Astrocyte (in vitro differentiated cells and primary cell): ENCODE measurements at places on chromosomes 12 and 14.
A peak's percentile ranks its signal among the peaks of the same experiment; 100 is the strongest.

GRCh38 chr14:42944284-42944683 is 1337.6 kb downstream of the LRFN5 start:
- DNase-seq = peak; percentile 41

GRCh38 chr12:89228491-89228890 is 123.8 kb downstream of the DUSP6 start:
- no peak for DNase-seq

- no peak for DNase-seq
Observed at GRCh38 chr14:86050072-86050683, 520.2 kb downstream of the FLRT2 start.

DNA sequence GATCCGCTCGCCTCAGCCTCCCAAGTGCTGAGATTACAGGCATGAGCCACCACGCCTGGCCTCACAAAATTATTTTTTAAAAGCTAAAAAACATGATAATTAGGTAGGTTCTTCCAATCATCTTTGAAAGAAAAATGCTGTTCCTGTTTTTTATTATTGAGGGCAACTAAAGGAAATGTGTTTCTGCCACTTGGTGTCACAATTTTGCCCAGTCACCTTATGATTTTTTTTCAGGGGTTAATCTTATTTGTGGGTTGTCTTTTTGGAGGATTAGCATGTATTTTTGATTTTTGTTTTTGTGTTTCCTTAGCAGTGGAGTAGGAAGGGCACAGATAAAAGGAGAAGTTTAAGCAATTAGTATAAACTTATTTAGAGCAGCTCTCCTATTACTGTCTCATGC is 79.8 kb downstream of the PRORP start:
- DNase-seq = no peak

GRCh38 chr12:113200021-113200797 is 14.7 kb downstream of the RITA1 start:
- no peak for DNase-seq

GRCh38 chr12:131362291-131363211 is 348.3 kb upstream of the SFSWAP start:
- DNase-seq = no peak

DNA sequence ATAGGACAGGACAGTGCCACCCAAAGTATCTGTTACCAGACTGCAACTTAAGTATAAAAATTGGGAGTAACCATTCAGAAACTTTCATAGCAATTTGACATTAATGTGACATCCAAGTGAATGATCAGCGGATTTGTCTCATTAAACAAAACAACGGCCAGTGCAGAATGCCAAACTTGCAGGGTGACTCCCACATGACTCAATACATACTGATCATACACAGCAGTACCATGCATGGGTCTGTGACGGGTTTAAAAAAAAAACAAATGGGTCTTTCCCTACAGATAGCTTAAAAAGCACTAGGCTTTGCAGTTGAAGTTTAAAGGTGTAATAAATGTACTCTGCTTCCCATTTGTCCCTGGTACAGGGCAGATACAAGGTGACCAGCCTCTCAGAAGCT is 116.6 kb downstream of the SLC35F4 start:
- DNase-seq = peak; percentile 51

DNA sequence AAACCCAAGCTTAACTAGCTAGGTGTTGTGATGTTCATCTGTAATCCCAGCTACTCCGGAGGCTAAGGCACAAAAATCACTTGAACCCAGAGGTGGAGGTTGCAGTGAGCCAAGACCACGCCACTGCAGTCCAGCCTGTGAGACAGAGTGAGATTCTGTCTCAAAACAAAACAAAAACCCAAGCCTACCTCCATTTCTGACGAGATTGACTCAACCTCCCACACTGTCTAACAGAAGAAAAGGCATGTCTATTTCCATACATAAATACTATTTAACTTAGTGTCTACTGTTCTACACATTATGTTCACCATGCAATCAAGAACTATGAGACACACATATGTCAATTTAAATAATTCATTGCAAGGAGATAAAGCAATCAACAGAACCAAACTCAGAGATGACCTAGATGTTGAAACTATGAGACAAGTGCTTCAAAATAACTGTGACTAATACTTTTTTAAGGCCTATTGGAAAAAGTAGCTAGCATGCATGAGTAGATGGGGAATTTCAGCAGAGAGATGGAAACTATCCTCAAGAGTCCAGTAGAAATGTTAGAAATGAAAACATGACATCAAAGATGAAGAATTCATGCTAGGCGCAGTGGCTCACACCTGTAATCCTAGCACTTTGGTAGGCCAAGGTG is 75.9 kb upstream of the DHRS4 start:
- DNase-seq = no peak

GRCh38 chr12:59077575-59078426 is 157.5 kb upstream of the LRIG3 start:
- no peak for DNase-seq

DNA sequence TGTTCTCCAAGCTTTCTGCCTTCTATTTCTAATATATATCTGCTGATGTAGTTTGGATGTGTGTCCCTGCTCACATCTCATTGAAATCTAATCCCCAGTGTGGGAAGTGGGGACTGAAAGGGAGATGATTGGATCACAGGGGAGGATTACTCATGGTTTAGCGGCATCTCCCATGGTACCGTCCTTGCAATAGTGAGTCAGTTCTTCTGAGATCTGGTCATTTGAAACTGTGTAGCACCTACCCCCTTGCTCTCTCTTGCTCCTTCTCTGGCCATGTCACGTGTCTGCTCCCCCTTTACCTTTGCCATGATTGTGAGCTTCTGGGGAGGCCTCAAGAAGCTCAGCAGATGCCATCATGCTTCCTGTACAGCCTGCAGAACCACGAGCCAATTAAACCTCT is 26.2 kb upstream of the ALX1 start:
- DNase-seq = no peak

DNA sequence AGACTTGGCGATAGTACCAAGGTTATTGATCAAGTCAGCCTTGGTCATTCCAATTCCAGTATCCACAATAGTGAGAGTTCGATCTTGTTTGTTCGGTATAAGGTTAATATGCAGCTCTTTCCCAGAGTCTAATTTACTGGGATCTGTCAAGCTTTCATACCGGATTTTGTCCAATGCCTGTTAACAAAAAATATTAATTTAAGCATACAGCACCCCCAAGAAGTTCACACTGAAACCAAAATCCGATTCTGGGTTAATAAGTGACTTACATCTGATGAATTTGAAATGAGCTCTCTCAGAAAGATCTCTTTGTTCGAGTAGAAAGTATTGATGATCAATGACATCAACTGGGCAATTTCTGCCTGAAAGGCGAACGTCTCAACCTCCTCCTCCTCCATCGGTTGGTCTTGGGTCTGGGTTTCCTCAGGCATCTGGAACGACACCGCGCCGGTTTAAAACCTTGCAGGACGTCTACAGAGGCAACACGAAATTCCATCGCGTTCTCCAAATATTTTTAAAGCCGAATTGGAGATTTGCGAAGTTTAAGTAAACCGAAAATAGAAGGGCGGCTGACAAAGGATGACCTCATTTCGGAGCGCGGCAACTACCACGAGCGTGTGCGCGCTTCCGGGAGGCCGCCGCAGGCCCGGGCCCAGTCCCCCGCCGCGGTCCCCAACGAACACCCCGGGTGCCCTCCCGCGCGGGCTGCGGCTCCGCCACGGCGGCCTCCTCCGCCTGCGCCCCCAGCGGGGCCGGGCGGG is 716 bp downstream of the HSP90AA1 start:
- peak; percentile 52 for DNase-seq

GRCh38 chr12:25296381-25296780 is 45.7 kb upstream of the KRAS start:
- no peak for DNase-seq

- peak; percentile 15 for DNase-seq
Observed at GRCh38 chr12:663293-663871, at the start of gene NINJ2. Gene NINJ2 (minus strand): TSS chr12:663445. CDS start chr12:663360, 85 bp downstream.

GRCh38 chr12:113465808-113466453 is 5.7 kb downstream of the LHX5 start:
- no peak for DNase-seq

DNA sequence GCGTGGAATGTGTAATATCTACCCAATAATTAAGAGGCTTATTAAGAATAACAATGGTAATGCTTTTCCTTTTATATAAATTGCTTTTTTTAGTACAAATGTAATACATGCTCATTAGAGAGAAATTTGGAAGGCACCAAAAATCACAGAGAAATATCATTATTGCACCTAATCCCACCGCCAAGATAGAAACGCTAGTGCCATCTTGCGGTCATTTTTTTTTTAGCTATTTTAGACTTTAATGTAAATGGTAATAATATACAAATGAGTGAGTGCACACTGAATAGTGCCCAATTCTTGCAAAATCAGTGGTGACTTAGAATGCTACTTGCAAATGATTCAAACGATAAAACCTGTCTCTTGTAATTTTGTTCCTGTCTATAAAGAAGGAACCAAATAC is 576.8 kb upstream of the TMEM132C start:
- no peak for DNase-seq

DNA sequence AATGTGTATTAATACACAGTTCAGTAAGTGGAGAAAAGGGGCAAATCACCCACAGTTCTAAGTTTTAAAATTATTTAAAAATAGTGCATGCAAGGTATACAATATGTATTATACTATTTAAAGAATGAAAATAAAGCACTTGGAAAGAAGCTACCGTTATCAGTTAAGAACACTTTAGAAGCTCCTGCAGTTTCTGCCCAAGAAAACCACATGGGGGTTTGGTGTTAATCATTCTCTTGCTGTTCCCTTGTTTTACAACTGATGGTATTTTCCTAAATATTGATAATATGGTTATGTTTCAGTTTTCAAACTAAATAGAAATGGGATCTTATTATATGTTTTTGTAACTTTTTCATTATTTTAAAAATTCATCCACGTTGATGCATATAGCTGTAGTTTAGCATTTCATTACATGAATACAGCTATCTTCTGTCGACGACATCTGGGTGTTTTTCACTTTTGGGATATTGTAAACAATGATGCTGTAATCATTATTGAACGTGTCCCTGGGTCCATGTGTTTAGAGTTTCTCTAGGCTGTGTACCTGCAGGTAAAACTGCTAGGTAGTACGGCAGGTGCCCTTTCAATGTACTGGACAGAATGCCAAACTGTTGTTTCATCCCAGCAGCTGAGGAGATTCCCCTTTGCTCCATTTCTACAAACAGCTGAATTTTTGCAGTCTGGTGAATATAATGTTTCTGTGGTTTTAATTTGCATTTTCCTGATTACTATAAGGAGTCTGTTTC is 64.1 kb downstream of the APPL2 start:
- DNase-seq = no peak

DNA sequence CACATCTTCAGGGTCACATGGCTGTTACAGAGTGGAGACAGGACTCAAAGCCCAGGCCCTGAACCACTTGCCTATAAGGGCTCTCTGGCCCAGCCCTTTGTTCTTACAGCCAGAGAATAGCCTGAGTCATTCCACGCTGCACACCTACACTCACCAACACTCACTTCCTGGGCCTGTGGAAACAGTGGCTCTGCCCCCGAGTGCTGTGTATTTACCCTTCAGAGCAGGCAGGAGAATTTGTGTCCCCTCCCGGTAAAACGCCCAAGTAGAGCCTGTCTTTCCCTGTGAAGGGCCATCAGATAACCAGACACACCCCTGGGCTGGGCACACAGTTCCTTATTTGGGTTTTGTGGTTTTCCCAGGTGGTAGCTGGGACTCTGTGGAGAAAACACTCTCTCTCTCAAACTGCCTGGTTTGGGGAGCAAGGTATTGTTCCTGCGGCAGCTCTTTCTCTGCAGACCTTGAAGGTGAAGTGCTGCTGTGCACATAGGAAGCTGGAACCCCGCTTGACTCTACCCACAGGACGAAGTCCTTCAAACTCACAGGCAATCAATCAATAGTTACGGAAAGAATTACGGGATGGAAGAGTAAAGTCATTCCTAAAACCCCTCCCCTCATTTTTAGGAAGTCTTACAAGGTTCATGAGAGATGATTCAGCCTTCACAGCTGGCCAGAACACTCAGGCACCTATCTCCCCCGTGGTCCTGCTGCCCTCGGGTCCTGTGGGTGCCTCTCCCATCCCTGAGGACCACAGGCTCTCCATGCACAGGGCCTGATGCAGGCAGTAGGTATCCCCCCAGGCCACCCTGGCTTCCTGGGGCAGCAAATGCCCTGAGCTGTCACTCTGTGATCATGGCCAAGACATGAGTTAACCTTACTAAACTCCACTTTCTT is 20.3 kb downstream of the FIGNL2 start:
- DNase-seq = peak; percentile 81

- DNase-seq = no peak
Observed at GRCh38 chr12:94706250-94706661, 55.9 kb upstream of the TMCC3 start.

DNA sequence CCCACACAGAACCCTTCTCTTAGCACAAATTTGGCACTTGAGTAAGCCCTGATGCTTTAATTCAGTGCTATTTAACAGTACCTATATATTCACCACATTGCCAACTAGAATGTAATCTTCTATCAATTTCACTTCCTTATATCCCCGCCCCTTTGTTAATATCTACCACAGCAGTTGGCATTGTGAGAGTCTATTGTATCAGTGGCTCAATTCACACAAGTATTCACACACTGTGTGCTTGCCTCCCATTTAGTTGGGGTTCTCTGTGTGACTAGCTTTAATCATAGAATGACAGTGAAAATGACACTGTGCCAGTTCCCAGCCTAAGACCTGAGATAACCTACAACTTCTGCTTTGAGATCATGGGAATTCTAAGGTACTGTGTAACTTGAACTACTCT is 103.1 kb downstream of the SEC23A start:
- DNase-seq = no peak

- DNase-seq = no peak
Observed at GRCh38 chr14:90995785-90996184, 64.7 kb downstream of the RPS6KA5 start.

- DNase-seq = no peak
Observed at GRCh38 chr12:14362352-14362751, 3.1 kb upstream of the ATF7IP start.

- no peak for DNase-seq
Observed at GRCh38 chr14:97290065-97290464, 492.9 kb downstream of the VRK1 start.

GRCh38 chr12:17609153-17609552 is 480.8 kb downstream of the RERGL start:
- no peak for DNase-seq

DNA sequence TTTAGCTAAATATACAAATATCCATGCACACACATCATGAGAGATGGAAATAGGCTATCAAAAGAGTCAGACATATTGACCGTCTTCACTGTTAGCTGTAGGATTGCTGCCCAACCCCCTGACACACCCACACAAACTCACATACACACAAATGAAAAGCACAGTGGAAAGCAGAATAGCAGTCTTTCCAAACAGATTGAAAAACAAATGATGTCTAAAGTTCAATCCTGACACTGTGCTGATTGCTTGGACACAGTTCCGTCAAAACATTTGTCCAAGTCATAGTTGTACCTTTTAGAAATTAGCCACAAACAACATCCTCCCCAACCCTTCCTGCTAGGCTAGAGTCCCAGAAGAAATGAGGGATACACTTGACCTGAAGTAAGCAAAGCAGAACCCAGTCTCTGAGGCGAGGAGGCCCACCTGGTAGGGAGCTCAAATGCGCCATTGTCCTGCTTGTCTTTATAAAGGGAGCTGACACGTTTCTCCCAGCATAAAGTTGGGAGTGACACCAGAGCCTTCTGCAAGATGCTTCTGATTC is at the start of gene PRH2:
PRH2 (plus strand) TSS at position 491 of the 541 bp plus-strand sequence; CDS start at position 529, 38 bp downstream.
- DNase-seq = no peak

- DNase-seq = no peak
Observed at GRCh38 chr12:131616738-131617137, 94.2 kb upstream of the SFSWAP start.

GRCh38 chr12:130973906-130974305 is 20.2 kb downstream of the ADGRD1 start:
- no peak for DNase-seq

- DNase-seq = no peak
Observed at GRCh38 chr12:105264771-105265170, 28.8 kb upstream of the APPL2 start.
